ENCODE measurements at places on chromosomes 6 and 20.

DNA sequence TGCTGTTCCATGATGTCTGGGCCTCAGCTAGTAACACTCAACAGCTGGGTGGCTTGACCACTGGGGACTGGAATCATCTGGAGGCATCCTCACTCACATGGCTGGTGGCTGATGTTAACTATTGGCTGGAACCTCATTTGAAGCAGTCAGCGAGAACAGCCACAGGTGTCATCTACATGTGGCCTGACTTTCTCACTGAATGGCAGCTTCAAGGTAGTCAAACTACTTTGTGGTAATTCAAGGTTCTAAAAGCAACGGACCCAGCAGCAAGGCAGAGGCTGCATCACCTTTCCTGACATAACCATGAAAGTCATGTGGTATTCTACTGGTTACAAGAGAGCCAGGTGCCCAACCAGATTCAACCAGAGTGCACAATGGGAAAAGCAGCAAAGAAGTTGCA is 115.9 kb upstream of the DST start:
- no peaks in the 10 kb centered on the region for H3K27me3 ChIP-seq
- no peak for DNase-seq
- no peaks in the 10 kb centered on the region for H3K36me3 ChIP-seq
- no peak overlapping the region for H3K27ac ChIP-seq
- H3K4me3 ChIP-seq, result no peak overlapping the region

DNA sequence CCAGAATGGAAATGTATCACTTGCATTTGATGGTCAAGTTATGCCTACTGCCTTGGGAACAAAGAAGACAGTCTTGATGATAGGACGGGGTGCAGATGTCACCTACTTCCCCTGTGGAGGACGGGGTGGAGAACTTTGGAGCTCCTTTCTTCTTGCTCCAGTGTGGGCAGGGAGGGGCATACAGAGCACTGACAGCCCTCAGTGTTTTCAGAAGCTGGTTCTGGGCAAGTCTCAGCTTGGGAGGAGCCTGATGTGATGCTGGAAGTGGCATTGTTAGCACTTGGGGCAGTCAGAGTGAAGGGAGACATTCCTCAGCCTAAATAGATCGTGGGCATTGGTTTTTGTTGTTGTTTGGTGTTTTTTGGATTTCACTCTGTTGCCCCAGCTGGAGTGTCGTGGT is 59.7 kb downstream of the SYNJ2 start:
- no peaks in the 10 kb centered on the region for H3K4me1 ChIP-seq
- DNase-seq, result no peak
- H3K36me3 ChIP-seq, result no peaks in the 10 kb centered on the region
- no peak overlapping the region for H3K4me3 ChIP-seq
- peak overlapping the region; percentile 94 for H3K27ac ChIP-seq
- no peaks in the 10 kb centered on the region for H3K27me3 ChIP-seq

DNA sequence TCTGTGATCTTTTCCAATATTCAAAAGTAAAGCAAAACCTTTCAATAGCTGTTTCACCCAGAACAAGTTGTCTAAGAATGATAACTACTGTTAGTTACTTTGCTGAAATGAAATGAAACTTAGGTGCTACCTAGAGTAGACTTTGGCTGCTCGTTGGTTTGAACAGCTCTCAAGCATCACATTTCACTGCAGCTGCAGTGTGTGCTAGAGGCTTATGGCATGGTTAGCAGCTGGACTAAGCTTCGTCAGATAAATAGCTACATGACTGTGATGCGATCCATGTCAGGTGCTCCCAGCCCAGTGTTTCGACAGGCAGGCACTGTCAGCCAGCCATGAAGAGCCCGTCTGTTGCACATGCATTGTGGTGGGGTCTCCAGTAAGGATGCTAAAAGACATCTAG is 201.1 kb downstream of the TFAP2B start:
- H3K27me3 ChIP-seq, result no peaks in the 10 kb centered on the region
- no peak for DNase-seq
- no peaks in the 10 kb centered on the region for H3K36me3 ChIP-seq
- H3K27ac ChIP-seq, result no peak overlapping the region
- no peak overlapping the region for H3K4me3 ChIP-seq

DNA sequence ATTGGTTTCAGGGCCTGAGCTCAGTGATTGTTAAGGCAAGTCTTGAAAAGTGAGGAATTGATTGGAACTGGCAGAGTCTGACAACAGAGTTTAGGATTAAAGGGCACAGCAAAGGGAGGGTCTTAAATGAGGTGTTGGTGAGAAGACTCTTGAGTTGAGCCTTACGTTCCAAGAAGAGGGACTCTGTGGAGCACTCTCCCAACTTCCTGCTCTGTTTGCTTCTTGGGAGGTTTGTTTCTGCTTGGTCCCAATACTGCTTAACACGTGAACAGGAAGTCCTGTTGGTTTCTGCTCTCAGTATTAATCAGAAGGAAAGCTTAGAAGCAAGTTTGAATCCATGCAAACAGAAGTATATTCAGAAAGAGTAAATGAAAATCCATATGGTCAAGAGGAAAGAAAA is 15.6 kb upstream of the SYNDIG1 start:
- DNase-seq, result no peak
- no peaks in the 10 kb centered on the region for H3K36me3 ChIP-seq
- no peaks in the 10 kb centered on the region for H3K4me1 ChIP-seq
- no peak overlapping the region for H3K4me3 ChIP-seq

GRCh38 chr6:111973118-111973761 is 80.7 kb upstream of the CCN6 start:
- no peak overlapping the region for H3K4me3 ChIP-seq
- no peaks in the 10 kb centered on the region for H3K36me3 ChIP-seq
- peak; percentile 83 for DNase-seq
- no peaks in the 10 kb centered on the region for H3K27me3 ChIP-seq
- peak overlapping the region; percentile 72 for H3K27ac ChIP-seq
- H3K4me1 ChIP-seq, result no peaks in the 10 kb centered on the region

DNA sequence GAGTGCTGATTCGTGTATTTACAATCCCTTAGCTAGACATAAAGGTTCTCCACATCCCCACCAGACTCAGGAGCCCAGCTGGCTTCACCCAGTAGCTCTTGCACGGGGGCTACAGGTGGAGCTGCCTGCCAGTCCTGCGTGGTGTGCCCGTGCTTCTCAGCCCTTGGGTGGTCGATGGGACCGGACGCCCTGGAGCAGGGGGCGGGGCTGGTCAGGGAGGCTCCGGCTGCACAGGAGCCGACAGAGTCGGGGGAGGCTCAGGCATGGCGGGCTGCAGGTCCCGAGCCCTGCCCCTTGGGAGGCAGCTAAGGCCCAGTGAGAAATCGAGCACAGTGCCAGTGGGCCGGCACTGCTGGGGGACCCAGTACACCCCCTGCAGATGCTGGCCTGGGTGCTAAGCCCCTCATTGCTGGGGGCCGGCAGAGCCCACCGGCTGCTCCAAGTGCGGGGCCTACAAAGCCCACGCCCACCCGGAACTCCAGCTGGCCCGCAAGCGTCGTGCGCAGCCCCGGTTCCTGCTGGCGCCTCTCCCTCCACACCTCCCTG is 48.9 kb upstream of the UST start:
- no peaks in the 10 kb centered on the region for H3K4me1 ChIP-seq
- H3K36me3 ChIP-seq, result no peaks in the 10 kb centered on the region
- H3K4me3 ChIP-seq, result no peak overlapping the region
- no peak for DNase-seq
- H3K27me3 ChIP-seq, result peaks cover 3% of the 10 kb centered on the region
- H3K27ac ChIP-seq, result no peak overlapping the region

DNA sequence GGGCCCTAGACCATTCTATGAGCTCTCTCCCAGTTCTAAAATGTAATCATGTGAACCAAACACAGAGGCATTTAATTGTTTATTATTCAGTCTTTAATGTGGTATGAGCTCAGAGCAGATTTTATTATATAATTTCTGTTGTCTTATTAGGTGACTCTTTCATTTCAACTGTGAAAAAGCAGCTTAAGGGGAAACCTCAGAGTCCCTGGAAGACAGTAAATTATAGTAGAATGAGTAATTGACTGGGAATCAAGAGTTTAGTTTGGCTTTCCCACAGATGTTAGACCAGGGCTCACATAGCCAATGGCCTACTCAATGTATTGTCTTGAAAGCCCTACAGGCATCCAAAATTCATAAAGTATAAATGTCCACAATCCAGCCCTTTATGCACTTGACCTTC is 390.4 kb upstream of the SLC35B3 start:
- no peaks in the 10 kb centered on the region for H3K4me1 ChIP-seq
- no peak for DNase-seq
- H3K27me3 ChIP-seq, result no peaks in the 10 kb centered on the region
- no peak overlapping the region for H3K27ac ChIP-seq
- H3K4me3 ChIP-seq, result no peak overlapping the region

DNA sequence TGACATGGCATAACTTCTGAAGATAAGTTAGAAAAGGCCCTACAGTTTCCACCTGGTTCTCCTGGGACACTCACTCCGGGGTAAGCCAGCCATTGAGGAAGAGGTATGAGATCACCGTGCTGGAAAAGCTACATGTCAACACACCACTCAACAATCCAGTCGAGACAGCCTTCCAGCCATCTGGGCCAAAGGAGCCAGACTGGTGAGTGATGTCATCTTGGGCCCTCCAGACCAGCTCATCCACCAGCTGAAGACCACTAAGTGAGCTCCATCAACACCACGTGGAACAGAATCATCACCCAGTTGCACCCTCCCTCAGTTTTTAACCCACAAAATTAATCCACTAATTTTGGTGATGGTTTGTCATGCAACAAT is 32.3 kb upstream of the RSPO4 start:
- no peaks in the 10 kb centered on the region for H3K27me3 ChIP-seq
- H3K36me3 ChIP-seq, result no peaks in the 10 kb centered on the region
- H3K4me1 ChIP-seq, result no peaks in the 10 kb centered on the region
- no peak overlapping the region for H3K4me3 ChIP-seq
- DNase-seq, result no peak

- no peaks in the 10 kb centered on the region for H3K36me3 ChIP-seq
- no peak overlapping the region for H3K4me3 ChIP-seq
- no peaks in the 10 kb centered on the region for H3K27me3 ChIP-seq
- H3K4me1 ChIP-seq, result no peaks in the 10 kb centered on the region
Measured at GRCh38 chr6:72382602-72383529, 239.0 kb upstream of the KCNQ5 start.

GRCh38 chr20:32037929-32038328 is 14.1 kb upstream of the HCK start:
- no peaks in the 10 kb centered on the region for H3K4me1 ChIP-seq
- no peaks in the 10 kb centered on the region for H3K36me3 ChIP-seq
- no peaks in the 10 kb centered on the region for H3K27me3 ChIP-seq
- no peak overlapping the region for H3K27ac ChIP-seq
- no peak for DNase-seq
- H3K4me3 ChIP-seq, result no peak overlapping the region

DNA sequence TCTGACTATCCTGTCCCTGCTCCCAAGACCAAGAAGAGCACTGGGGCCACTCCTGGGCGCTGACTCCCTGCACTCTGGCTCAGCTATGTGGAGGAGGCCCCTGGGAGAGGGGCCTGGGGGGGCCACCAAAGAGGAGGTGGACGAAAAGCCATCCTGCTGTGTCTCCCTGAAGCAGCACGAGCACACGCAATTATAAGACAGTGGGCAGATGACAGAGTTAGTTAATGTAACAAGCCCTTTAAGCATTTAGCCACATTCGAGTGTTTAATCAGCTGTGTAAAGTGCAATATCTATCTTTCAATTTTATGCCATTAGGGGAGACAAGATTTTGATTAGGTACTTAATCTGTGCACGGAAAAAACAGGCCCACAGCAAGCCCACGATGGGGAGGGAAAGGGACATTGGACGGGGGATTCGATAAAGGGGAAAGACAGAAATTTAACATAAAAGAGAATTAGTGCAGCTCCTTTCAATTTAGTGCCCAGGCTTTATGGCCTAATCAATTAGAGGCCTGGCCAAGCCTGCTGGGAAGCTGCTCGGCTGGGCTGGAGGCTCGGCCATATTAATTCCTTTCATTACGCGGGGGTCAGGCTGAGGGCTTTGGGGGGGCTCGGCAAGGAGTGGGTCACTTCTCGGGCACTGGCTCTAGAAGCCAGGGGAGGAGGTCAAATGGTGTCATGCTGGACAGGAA is 286.2 kb downstream of the DHX35 start:
- no peaks in the 10 kb centered on the region for H3K36me3 ChIP-seq
- H3K27me3 ChIP-seq, result no peaks in the 10 kb centered on the region
- H3K27ac ChIP-seq, result no peak overlapping the region
- H3K4me3 ChIP-seq, result no peak overlapping the region
- no peak for DNase-seq
- no peaks in the 10 kb centered on the region for H3K4me1 ChIP-seq

DNA sequence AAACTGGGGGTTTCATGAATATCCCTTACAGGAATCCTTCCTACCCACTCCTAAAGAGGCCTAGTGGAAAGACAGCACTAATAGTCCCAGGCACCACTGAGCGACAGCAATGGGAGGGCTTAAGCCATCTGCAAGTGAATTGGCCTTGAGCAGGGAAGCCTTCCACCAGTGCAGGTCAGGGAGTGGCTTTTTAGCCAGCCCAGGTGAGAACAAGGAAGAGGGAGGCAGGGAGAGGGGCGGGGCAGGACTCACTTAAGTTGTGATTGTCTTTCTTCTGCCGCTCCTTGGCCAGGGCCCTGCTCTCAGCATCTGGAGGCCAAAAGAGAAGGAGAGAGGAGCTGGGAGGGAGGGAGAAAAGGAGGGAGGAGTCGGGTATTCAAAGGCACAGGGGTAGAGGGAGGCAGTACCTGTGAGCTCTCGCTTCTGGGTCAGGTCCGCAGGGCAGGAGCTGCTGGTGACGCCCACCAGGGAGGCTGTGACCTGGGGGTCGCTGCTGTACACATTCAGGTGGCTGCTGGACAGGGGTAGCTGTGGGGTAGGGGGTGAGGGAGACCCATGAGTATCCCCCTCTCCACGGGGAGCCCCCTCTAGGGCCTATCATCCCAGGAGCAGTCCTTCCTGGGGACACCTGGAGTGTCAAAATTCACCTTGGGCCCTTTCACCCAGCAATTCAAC is 47.8 kb downstream of the TFEB start:
- H3K4me1 ChIP-seq, result peaks cover 14% of the 10 kb centered on the region
- H3K4me3 ChIP-seq, result no peak overlapping the region
- no peaks in the 10 kb centered on the region for H3K27me3 ChIP-seq
- H3K36me3 ChIP-seq, result peaks cover 51% of the 10 kb centered on the region
- H3K27ac ChIP-seq, result no peak overlapping the region

- no peak for DNase-seq
- H3K27ac ChIP-seq, result no peak overlapping the region
- peaks cover 32% of the 10 kb centered on the region for H3K36me3 ChIP-seq
- no peaks in the 10 kb centered on the region for H3K27me3 ChIP-seq
Measured at GRCh38 chr6:7201732-7202541, 94.2 kb downstream of the RREB1 start.

GRCh38 chr6:160217863-160218262 is 40.8 kb downstream of the SLC22A2 start:
- H3K36me3 ChIP-seq, result no peaks in the 10 kb centered on the region
- DNase-seq, result no peak
- no peaks in the 10 kb centered on the region for H3K4me1 ChIP-seq
- H3K4me3 ChIP-seq, result no peak overlapping the region
- H3K27me3 ChIP-seq, result no peaks in the 10 kb centered on the region

GRCh38 chr6:52364480-52365166 is 2.7 kb downstream of the PAQR8 start:
- no peaks in the 10 kb centered on the region for H3K27me3 ChIP-seq
- DNase-seq, result no peak
- H3K4me1 ChIP-seq, result no peaks in the 10 kb centered on the region
